ENCODE measurements at places on chromosomes 5 and 9. TPM values are rescaled to one million over a fixed set of nuclear protein-coding genes. Genes with fewer than 3 reads are reported as not detected.

GRCh38 chr5:109668668-109669422 lies 20.9 kb upstream of the MAN2A1 start:
- no peak for DNase-seq

Gene FAM169A
- total RNA-seq, result 23.2 TPM

Gene CDX1
- total RNA-seq, result not detected

- no peak for DNase-seq
These were observed 40.2 kb downstream of the ACO1 start for GRCh38 chr9:32424616-32425015.

Gene S100Z
- total RNA-seq, result not detected
